ENCODE measurements at places on chromosomes 7 and 10.
A peak's percentile ranks its signal among the peaks of the same experiment; 100 is the strongest.

GRCh38 chr10:114571316-114571999 is 86.6 kb downstream of the ABLIM1 start:
- DNase-seq, result peak; percentile 4

DNA sequence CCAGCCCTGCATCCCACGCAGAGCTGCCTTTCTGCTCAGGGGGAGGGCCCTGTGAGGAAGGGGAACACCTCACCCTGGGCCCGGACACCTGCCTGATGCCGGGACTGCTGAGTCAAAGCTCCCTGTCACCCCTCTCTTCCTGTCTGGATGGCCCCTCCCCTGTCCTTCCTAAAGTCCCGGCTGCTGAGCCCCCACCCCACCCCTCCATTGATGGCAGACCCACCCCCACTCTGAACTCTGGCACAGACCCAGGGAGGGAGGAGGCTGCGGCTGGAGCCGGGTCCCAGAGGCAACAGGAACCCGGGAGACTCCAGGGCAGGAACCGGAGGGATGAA is 78.7 kb downstream of the ELFN1 start:
- no peak for DNase-seq

DNA sequence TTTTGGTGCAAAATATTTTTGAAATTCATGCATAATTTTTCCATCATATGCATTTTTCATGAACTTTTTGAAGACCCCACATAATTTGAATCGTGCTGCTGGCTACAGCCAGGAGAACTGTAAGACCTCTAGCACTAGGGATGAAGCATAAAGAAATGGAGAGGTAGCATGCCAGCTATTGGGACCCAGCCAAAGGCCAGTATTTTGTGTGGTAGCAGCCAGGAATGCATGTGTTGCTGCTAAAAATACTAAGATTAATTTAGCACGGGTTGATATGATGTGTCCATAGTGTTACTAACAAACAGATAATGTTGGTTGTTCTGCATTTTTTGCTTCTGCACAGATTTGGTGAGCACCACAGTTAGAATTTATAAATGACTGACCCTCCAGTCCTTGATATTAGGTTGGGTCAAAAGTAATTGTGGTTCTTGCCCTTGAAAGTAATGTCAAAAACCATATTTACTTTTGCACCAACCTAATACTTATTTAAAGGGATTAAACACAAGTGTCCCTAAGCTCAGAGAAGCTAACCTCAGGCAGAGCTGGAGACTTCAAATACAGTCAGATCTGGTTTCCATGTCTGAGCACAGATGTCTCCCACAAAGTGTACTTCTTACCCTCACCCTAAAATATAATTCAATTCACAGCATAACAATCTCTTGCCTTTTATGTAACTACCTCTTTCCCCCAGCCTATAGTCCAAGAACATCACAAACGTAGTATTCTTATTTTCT is 54.1 kb upstream of the NPSR1 start:
- DNase-seq, result no peak

DNA sequence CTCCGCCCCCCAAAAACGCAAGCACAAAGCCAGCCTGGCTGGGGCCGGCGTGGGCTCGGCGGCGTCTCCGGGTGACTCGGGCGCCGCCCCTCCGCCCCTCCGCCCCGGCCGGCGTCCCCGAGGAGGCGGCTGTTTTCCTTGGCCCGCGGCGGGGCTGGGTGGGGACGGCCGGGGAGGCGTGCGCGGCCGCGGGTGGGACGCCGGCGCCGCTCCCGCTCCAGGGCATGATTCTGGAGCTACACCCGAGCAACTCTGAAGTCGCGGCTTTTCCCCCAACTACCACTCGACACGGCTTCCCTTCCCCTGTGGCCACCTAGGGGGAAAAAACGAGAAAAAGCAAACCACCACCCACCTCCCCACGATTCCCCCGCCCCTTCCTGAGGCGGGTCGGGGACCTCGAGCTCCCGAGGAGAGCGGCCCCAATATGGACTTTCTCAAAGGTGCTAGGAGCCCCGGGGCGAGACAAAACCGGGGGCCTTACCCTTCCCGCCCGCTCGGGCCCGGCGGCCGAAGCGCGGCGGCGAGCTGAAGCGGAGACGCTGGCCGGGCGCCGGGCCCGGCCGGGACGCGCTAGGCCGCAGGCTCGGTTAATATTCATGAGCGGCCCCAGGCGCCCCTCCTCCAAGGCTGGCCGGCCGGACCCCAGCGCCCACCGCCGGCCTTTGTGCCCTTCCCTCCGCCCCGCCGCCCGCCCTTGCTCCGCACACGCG is 856 bp downstream of the ARHGAP21 start:
- no peak for DNase-seq

DNA sequence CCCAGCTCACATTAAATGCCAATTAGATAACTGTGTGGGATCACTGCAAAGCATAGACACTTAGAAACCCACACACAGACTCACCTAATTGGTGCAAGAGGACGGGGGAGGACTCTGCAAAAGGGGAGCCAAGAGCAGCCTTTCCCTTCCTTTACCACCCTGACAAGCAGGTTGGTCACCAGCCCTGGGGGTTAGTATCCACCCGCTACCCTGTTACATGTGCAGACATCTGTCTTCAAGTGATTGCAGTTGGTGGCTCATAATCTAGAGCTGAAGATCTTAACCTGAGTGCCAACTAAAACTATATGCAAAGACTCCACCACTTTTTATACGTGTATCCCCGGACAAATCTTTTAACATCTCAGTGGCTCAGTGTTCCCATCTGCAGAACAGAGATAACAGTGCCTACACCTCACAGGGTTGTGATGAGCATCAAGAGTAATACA is 56.9 kb downstream of the SORBS1 start:
- no peak for DNase-seq

GRCh38 chr7:150951521-150951920 is 26.6 kb downstream of the KCNH2 start:
- DNase-seq, result no peak

DNA sequence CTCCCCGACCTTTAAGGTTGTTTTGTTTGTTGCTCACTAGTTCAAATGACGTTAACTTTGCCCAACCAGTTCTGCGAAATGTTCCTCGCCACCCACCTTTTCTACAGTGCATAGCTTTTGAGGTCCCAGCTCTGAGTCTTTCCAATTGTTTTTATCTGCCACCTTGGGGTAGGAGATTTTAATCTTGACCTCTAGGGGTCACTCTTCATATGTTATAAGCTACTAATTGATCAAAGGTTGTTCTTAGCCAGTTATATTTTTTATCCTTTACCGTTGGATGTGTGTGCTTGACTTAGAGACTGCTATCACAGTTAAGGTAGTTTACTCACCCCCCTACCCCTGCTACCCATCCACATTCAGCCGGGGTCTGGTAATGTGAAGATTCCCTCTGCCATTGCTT is 372.4 kb downstream of the SUGCT start:
- DNase-seq, result no peak

DNA sequence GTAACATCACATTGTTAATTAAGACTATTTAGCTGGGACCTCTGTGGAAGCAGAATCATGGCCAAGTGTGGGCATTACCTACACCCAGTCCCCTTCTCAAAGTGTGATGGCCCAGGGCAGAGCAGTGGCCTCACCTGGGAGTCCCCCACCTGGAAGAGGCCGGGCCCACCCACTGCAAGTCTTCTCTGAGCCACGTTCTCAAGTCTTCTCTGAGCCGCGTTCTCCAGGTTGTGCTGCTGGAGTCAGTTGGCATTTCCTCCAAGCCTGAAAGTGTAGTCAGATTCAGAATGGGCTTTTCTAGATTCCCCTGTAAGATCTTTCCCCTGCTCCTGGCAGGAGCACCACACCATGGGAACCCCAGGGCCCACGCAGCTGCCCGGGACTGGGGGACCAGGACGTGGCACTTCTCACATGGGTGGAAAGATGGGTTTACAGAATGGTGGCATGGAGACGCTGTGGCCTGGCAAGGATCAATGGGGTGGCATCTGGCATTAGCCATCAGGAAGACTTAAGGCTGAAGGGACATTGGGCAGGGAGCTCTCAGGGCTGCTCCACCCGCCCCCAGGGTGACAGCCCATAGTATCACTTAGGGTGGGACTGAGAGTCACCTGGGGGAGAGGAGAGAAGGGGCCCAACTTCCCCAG is 68.0 kb downstream of the MKI67 start:
- no peak for DNase-seq

DNA sequence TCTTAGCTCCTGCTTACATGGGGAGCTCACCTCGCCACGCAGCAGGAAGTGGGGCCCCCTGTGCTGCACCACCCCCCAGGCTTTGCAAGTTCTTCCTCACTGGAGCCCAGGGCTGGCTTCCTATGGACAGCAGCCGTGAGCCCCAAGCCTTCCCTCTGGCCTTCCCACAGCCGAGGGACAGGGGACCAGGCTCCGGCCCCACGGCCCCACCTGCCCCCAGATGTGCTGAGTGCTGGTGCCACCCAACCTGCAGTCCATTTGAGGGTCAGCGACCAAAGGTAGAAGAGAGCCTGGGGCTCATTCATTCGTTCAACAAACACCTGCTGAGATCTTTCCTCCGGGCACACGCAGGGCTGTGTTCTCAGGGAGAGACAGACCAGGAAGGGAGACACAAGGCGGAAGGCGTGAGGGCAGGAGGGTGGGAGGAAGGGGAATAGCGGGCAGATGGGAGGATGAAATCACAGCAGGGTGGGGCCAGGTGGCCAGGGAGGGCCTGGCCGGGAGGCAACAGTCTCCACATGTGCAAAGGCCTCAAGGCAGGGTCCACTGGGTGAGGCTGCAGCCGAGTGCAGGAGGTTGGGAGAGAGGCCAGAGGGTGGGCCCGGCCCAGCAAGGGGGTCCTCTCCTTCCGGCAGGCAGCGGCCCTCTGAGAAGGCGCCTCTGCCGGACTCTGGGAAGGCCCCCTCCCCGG is 100.1 kb downstream of the FOXL3 start:
- no peak for DNase-seq

DNA sequence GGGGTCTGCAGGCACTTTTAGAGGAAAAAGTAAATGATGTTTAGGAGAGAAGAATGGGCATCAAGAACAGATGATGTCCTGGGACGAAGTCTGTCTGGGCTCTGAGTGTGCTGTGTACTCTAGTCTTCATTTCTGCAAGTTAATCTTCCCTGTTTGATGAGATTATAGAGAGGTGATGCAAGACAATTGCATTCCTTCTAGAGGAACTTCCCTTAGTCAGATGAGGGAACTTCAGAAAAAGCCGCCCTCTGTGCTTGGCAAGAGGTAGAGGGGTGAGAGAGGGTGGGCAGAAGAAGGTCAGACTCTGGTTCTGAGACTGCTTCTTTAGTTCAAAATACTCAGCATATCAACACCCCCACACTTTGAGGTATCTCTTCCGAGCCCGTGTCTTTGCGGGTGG is 797.9 kb downstream of the LRMDA start:
- DNase-seq, result no peak

DNA sequence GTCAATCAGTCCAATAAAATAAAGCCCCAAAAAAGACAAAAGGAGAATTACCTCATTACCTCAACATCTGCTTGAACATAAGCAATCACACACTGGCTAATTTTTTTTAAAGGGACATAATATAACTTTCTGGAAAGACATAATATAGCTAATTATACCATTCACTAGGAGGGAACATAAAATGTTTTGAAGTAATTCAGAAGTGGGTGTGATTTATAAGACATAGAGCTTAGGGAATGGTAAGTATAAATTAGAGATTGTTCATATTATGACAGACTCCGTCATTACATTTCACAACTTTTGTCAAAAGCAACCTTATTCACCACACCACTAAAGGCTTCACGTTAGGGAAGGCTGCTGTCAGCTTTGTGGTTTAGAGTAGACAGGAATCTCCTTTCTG is 3.8 kb downstream of the SHTN1 start:
- no peak for DNase-seq

GRCh38 chr7:20793694-20794394 is 7.2 kb upstream of the SP8 start:
- no peak for DNase-seq

DNA sequence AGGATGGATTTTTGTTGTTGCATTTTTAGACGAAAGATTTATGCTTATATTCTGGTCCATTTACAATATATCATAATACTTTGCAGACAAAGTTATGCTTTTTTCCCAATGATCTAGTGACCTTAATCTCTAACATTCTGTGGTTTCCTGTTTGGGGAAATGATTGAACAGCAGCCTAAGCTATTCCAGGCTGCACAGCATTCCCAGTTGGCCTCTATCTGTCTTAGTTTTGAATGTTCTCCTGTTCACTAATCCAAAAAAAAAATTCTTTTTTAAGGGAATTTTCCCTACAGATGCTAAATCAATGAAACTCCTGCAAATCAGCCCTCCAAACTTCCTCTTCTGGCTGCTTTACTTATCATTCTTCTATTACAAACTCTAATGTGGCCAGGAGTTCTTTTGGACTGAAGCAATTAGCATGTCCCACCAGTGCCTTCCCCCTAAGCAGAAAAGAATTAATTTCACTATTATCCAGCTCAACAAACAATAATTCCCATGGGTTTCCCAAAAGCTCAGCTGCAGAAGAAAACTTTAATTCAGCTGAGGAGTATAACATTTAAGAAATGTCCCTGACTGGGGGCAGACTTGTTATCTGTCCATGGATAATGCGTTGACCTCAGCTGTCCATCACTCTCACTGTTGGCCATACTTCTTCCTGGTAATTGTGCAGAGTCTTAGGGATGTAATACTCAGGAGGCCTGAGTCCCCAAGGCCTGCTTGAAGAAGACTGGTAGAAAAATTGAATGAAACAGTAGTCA is 81.9 kb upstream of the TRIL start:
- no peak for DNase-seq

Measured in NCI-H1694 (cell line).